ENCODE measurements at places on chromosomes 1 and 21.

DNA sequence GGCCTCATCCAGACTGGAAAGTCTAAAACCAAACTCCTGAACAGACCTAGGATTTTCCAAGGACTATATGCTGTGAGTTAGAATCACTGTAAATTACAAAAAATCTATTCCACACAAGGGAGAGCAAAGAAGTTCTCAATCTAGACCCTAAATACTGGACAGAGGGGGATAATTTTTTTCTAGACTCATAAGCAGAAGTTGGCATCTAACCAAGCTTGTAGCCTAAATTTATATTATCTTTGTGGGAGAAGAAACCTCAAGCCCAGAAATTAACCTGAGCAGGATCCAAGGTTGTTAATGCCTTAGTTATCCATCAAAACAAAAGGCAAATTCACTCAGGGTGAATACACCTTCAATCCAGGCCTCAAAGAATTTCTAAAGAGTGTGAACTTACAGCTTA, 290.2 kb downstream of the SMYD3 start:
- no peak for DNase-seq

GRCh38 chr1:99439433-99440075, 175.3 kb downstream of the PLPPR4 start:
- DNase-seq: no peak

DNA sequence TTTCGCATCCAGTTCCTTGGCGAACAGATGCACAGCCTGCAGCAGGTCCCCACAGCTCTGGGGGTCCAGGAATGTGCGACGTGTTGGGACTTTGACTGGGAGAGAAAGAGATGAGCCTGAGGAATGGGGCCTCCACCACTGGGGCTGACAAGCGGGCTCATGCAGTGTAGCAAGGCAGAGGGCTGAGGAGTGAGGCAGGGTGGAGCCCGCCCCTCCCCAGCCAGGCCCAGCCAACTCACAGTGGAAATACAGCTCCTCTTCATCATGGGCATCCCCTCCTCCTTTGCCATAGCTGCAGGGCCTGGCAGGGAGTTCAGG, 30.7 kb downstream of the CDCA8 start:
- no peak for DNase-seq

- DNase-seq: no peak
Observed at GRCh38 chr1:240912821-240913220, 300.9 kb upstream of the GREM2 start.

DNA sequence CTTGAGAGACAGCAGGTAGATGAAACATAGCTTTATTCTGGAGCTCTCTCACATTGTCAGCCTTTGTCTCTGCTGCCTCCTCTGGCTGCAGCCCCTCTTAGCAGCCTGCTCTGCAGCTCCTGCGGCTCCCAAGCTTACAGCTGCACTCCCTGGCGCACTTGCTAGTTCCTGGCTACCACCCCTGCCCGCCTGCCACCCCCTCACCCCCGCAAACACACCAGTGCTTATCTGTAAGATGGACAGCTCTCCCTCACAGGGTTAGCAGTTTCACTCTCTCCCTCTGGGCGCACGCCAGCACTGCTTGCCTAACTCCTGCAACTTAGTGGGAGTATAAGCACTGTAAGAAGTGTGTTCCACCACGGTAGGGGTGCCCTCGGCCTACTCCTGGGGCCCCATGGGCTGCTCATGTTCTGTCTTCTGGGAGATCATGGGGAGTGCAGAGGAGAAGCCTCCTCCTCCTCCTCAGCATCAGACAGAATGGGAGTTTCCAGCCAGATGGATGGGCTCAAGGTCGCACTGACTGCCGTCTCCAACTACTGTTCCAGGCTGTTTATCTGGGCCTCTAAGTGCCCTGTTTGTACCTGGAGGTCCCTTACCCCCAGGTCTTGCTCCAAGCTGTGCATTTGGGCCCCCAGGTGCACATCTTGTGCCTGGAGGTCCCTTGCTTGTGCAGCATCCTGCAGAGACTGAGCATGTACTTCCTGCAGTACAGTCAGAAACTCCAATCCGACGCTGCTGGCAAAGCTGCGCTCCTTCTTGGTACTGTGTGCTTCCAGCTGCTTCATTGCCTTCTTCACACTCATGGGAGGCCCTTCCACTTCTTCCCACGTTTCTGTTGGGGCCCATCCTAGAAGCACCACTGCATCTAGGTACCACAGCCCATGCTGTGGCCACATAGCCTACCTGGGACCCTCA, 1388.1 kb downstream of the AMY1C start:
- DNase-seq: no peak

- no peak for DNase-seq
Observed at GRCh38 chr1:22729400-22729773, 18.7 kb downstream of the EPHB2 start.

DNA sequence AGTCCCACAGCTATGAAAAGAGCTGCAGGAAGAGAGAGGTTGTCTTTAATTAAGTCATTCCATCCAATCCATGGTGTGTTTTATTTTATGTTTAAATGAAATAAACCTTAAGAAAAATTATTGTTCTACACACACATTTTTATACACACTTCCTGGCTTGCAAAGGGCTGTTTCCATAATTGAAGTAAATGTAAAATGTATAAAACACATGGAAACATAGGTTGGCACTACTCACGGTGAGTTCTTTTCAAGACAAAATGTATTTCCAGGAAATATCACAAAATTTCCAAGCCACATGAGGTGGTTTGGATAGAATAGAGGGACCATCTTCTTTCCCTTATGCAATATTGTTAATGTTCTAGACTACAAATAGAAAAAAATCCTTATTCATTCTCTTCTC, 426.8 kb upstream of the USP24 start:
- no peak for DNase-seq

DNA sequence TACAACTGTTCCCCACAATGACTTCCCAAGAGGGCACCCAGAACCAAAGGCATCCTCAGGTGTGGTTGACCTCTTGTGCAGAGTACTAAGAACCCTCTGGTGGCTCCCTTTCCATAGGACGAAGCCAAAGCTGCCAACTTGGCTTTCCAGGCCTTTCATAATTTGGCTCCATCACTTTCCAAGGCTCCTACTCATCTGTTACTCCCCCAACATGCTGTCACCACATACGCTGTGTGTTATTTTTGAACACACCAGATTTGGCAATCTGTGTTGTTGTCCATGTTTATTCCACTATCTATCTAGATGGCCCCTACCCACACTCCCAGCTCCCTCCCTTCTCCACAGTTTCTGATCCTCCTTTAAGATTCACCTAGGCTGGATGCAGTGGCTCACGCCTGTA, 10.2 kb upstream of the NKAIN1 start:
- DNase-seq: no peak
